Fibroblast of skin of abdomen (primary cell): ENCODE measurements at places on chromosomes 7 and 10.

GRCh38 chr7:43612599-43613589 is 30.0 kb downstream of the STK17A start:
- DNase-seq: peak; percentile 76

DNA sequence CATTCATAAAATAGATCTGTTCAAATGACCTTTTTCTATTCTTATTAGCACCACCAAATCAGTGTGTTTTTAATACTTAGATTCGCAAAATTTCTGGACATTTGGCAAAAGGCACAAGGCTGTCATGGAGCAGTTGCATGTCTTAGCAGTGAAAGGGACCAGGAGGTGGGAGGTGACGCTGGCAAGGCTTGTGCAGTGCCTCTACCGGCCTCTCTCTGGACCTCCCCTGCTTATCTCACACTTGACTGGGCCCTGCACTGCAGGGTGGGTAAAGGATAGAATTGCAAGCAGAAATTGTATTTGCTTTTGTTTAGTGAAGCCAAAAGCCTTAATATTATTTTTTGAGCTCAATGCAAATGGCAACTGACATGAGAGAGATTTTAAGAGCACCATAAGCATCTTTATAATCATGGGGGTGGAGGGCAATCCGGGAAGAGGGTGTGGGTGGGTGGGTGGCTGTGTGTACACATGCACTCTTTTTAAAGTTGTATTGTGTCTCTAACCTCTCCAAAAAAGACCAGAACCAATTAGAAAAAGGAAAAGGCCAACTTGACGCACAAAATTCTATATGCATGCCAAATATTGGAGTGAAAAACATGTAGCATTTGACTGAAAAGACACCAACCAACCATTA is 106.3 kb downstream of the WNT2 start:
- no peak for DNase-seq

- DNase-seq: no peak
Measured at GRCh38 chr10:49633327-49634068, 19.7 kb downstream of the CHAT start.

- no peak for DNase-seq
Measured at GRCh38 chr7:12074889-12075288, 136.2 kb upstream of the TMEM106B start.

DNA sequence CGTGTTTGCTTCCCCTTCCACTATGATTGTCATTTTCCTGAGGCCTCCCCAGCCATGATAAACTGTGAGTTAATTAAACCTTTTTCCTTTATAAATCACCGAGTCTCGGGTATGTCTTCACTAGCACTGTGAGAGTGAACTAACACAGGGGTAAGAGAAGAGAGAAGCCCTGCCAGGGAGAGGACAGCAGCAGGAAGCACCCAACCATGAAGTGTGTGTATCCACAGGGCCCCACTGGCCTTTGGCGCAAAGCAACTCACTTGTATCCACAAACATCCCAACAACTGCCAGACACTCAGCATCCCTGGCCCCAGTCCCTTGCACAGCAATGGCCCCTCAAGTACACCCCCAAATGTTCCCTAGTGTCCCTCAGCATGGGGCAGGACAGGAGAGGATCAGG is 115.1 kb downstream of the MAD1L1 start:
- no peak for DNase-seq

DNA sequence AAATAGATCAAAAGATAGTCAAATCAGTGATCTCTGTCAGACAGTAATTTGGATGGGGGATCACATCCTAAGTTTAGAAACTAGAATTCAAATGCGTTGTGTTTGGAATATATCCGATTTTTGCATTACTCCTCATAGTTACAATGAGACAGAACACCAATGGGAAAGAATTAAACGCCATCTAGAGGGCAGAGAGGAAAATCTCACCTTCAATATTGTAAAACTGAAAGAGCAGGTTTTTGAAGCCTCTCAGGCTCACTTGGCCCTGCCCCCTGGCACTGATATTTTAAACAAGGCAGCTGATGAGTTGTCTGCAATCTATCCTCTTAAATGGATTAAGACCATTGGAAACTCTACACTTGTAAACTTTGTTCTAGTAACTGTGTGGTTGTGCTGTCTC is 17.7 kb downstream of the FRG2B start:
- no peak for DNase-seq

DNA sequence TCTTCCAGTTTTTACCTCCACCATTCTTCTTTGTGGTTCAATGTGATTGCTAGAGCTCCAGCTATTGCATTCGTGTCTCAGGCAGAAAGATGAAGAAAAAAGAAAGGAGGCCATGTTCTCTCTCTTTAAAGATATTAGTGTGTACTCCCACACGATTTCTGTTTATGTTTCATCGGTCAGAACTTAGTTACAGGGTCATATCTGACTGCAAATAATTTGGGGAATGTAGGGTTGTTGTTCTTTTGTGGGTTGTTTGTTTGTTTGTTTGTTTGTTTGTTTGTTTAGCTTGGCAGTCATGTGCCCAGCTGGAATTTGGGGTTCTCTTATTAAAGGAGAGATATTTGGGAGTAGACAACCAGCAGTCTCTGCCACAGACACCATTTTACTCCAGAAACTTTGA is 53.6 kb upstream of the PIK3CG start:
- DNase-seq: no peak

DNA sequence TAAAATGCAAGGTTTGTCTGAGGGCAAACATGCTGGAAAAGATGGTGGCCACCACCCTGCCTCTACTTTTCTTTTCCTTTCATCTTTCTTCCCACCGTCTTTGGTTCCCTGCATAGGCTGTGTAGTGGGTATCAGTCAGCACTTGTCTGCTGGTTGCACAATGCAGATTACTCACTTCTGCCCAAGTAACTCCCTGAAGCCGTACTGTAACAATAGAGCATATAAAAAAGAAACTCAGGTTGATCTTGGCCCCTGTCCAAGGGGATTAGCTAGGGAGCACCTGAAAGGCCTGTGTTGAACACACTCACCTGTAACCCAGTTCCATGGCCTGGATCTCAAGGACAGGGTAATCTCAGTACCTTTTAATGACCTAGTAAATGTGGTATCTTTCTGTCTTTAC is 533.0 kb upstream of the GALNT17 start:
- DNase-seq: peak; percentile 36

DNA sequence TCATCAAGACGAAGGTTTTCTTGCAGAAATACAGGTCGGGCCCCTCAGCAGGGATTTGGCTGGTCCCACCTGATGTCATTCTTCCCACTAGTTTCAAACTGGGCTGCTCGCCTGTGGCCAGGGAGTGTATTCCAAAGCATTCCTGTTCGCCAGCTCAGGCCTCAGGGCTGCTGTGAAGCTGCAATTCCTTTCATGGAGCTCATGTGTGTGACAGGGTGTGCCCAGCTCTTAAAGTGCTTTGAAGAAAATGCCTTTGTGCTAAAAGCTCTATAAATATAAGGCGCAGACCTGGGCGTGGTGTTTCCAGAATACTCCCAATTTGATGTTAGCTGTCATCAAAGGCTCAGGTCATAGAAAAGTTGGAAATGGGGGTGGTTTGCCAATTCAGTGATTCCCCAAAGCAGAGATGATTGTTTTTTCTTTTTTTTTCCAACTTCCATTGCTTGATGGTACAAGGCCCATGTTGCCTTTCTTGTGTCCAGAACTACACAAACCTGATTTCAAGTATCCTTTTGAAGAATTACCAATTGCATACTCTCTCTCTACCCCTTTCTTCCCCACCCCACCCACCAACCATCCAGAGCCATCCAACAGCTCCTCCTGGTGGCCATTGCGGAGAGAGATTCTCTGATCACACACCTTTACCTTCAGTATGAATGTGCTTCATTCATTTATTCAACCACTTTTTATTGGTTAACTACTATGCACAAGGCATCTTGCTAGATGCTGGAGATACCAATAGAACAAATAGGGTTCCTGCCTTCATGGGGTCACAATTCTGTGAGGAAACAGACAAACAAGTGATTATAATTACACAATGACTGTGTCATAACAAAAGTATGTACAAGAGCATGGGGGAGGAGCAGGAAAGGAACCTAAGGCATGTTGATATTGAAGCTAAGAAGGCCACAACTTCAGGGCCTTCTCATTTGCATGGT is 297.3 kb upstream of the LYZL1 start:
- peak; percentile 82 for DNase-seq

- no peak for DNase-seq
Measured at GRCh38 chr7:142566271-142566670, 183.0 kb upstream of the PRSS1 start.

DNA sequence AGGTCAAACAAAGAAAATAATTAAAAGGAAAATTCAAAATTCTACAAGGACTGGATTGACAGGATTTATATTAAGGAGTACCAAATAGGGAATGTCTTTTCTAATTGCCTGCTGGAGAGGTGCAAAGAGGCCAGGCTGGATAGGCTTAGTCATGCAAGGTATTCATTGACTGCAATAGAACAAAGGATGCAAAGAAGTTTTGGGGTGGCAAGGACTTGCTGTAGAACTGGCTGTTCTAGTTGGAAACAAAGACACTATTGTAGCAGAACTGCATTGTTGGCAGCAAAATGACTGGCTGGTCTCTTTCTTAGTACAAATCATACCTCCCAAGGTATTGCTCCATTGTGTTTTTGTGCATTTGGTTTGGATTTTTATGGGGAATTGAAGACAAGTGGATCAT is 10.1 kb downstream of the ITGB8 start:
- no peak for DNase-seq

- no peak for DNase-seq
Measured at GRCh38 chr7:93231259-93231658, 907 bp upstream of the VPS50 start.

DNA sequence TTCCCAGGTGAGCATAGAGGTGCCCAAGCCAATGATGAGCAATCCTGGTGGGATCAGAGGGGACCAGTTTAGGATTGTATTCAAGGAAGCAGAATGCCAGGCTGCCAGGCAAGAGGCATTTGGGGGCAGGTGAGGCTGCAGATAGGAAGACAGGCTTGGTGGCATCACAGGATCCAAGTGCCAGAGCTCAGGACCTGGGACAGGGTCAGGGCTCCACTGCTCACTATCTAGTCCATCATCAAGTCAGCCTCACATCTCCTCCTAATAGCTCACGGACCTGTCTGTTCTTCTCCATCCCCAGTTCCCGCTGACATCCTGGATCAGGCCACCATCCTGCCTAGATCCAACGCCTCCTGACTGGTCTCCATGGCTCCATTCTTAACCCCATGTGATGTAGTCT is 47.6 kb downstream of the CYP26A1 start:
- no peak for DNase-seq

GRCh38 chr7:20730611-20731010 is 56.1 kb downstream of the SP8 start:
- DNase-seq: no peak

DNA sequence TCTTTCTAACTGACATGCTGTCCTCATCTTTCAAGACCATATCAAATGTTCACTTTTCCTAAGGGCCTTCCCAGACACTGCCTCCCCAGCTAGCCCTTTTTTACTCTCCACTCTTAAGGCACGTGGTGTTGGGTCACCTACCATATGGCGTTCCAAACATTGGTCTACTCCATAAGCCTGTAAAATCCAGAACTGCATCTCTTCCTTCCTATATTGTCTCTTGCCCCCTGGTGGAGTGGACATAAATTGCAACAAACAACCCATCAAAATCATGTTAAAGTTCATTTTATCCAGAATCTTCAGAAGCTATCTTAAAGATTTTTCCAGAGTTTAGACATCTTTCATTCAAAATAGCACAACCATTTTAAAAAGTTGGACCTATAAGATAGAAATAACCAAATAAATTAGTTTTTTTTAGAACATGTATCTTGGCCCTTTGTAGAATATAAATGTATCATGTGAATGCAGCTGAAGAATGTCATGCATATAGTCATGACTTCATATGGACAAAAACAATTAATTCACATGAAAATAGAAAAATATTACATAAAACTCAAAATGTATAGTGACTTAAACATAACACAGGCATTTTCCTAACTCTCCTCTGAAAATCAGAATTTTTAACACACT is 180.6 kb upstream of the CHRM2 start:
- peak; percentile 5 for DNase-seq
